ENCODE measurements at places on chromosomes 12 and 14. TPM values are rescaled to one million over a fixed set of nuclear protein-coding genes. Genes with fewer than 3 reads are reported as not detected.

GRCh38 chr12:17214929-17215328 is 609.0 kb upstream of the LMO3 start:
- no peak for DNase-seq

GRCh38 chr14:95675486-95675885 is 10.7 kb upstream of the TCL1B start:
- no peak for DNase-seq

DNA sequence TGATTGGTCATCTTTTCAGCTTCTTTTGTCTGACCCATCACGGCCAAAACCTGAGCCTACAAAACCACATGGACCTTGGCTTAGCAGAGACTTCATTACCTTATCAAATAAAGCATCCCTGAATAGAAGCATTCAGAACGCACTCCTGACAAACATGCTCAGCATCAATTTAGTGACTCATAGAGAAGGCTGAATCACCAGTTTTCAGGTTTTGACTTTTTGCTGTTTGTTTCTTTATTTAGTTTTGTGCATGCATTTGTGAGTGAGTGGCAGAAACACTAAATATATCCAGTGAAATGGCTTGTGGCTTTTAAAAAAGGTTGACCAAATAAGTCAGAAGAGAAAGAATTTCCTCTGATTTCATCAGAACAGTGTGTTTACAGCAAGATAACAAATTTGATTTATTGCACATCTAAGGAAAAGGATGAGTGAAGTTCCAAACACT is 19.0 kb upstream of the OVCH1 start:
- DNase-seq: no peak

The LHX5 gene
- total RNA-seq: not detected

The SOAT2 gene
- not detected for total RNA-seq

The PRICKLE1 gene
- total RNA-seq: 8.7 TPM
